ENCODE measurements at places on chromosomes 4 and X.

- no peak for DNase-seq
Measured at GRCh38 chr4:118680808-118681207, 4.4 kb upstream of the METTL14 start.

GRCh38 chr4:174040287-174040686, 243.2 kb downstream of the FBXO8 start:
- DNase-seq: no peak

DNA sequence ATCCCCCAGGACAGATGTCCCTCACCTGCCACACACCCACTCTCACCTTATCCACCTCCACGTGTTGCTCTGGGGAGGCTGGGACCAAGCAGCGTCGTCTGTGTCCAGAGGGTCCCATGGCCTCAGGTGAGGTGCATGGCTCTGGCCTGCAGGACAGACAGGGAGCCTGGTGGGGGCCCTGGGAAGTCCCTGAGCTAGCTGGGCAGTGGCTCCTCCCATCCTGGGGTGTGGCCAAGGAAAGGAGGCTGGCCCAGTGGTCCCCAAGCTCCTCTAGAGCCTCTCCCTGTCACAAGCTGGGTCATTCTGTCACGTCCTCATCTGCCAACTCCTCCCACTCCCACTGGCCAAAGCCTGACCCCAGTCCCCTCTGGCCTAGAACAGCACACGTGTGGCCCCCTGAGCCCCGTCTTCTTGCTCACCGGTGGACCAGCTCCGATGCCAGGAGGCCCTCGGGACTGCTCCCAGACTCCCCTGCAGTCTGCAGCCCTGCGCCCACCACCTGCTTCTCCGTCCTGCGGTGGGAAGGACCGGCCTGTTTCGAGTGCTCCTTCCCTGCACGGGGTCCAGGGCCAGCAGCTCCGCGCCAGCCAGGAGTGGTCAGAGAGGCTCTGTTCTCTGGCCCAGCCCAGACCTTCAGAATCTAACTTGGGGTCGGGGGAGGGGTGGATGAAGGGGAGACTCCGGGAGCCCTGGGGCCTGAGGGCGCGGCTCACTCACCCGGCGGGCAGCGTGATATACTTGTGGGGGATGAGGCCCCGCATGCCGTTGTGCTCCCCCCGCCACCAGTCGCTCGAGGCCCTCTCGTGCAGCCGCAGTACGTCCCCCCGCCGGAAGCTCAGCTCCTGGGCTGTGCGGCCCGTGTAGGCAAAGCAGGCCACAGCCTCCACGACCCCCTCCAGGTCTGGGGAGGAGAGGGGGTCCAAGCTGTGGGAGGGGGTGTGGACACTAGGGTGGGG, 4.8 kb downstream of the AVPR2 start:
- no peak for DNase-seq

- no peak for DNase-seq
Measured at GRCh38 chr4:101027721-101028120, 319.6 kb downstream of the PPP3CA start.

GRCh38 chr4:1964443-1964842, 44.3 kb downstream of the NELFA start:
- DNase-seq: no peak

- DNase-seq: no peak
Measured at GRCh38 chr4:93748373-93749291, 79.9 kb upstream of the ATOH1 start.

DNA sequence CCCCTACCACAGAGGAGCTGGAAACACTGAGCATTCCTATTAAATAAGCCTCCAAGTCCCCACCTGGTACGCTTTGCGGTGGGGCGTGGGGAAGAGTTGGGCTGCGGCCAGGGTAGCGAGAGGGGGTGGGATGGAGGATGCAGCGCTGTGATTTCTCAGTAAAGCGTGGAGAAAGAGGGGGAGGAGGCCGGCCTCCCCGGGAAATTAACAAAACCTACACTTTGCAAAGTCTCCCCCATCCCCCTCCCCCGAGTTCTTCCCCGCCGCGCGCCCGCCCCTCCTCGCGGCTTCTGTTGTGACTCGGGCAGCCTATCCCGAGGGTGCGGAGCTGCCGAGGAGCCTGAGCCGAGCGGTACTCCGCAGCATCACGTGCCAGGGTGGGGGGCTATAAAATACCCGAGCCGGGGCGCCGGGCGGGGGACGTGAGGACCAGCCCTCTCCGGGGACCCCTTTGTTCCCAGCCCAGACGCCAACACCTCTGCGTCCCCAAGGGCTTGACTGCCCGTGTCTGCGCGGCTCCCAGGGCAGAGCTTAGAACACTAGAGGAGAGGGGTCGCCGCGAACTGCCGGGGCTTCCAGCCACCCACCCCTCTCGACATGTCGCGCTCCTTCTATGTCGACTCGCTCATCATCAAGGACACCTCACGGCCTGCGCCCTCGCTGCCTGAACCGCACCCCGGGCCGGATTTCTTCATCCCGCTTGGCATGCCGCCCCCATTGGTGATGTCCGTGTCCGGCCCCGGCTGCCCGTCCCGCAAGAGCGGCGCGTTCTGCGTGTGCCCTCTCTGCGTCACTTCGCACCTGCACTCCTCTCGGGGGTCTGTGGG, at the start of gene GSX2:
Gene GSX2 (plus strand): TSS at position 416 of the 827 bp plus-strand sequence. CDS start 182 bp downstream, at position 598.
- no peak for DNase-seq

GRCh38 chr4:88189881-88190585, 31.6 kb upstream of the ABCG2 start:
- no peak for DNase-seq

DNA sequence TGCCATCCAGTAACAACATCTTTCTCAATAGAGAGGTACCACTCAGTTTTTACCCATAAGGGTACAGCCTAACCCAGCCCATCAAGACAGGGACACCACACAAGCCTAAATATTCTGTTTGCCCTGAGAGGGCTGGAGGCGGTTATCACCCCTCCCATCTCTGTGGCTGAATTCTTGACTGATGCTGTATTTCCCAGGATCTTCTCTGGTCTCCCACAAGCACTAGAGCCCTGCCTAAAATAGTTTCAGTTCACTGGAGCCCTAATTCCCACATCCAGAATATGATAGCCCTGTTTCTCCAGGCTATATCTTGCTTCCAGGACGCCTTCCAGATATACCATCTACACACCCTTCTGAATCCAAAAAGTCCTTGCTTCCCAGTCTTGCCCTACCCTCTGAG, 91.6 kb upstream of the NMU start:
- DNase-seq: no peak

- DNase-seq: no peak
Measured at GRCh38 chr4:128868758-128869157, 59.3 kb downstream of the JADE1 start.

GRCh38 chr4:83962492-83962891, 426.6 kb downstream of the GPAT3 start:
- DNase-seq: no peak

GRCh38 chr4:8391972-8392371, 48.6 kb downstream of the ACOX3 start:
- DNase-seq: peak; percentile 49

DNA sequence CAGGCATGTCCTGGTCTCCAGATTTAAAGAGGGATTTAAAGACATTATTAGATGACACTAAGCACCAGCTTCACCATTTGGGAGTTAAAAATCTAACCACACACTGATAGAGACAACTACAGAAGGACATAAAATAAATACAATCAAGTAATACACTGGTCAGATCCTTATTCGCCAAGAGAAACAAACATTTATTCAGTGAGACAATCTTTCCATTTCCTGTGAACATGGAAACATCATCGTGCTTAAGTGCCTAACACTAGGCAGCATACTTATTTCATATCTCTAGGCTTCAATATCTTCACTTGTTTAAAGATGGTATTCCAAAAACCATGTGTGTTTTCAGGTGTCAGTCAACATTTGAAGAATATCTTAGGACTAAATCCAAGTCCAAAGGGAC, 103.6 kb downstream of the AREG start:
- no peak for DNase-seq

GRCh38 chrX:97471071-97471470, 587.4 kb downstream of the RPA4 start:
- DNase-seq: no peak

DNA sequence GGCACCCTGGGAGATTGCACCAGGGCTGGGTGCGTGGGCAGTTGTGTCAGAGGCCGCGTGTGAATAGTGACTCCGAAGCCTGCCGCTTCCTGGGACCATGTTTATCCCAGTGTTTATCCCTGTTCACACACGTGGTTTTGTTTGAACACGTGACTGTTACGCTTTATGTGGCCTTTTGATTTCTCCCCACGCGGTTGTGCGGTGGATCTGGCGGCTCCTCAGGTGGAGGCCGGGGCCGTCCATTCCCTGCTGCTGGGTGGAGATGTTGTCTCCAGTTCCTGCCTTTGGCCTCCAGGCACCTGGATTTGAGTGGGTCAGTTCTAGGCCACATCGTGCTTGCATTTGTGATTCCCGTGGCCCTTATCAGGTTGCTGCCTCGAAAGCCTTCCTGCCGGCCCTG, 35.1 kb downstream of the NELFA start:
- DNase-seq: no peak

DNA sequence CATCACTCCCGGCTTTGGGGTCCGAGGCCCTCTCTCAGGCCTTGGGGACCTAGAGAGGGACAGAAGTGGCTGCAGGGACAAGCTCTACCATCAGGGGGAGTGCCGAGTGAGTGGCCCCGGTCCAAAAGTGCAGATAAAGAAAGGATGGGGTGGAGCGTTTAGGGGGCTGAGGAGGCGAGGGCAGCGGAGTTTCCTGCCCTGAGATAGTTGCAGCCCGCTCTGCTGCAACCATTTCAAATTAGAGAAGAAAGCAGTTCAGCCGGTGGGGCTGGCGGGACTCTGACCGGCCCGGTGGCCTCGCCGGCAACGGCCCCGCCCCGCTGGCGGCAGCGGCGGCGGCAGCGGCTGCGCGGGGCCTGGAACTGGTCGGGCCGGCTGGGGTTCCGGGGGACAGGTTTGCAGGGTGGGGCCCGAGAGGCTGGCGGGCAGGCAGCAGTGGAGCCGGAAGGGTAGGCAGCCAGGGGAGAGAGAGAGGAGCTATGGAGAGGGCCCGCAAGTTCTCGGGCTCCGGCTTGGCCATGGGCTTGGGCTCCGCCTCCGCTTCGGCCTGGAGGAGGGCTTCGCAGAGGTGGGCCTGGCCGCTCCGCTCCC, 7.6 kb downstream of the DLG3 start:
- DNase-seq: no peak

GRCh38 chr4:170428929-170429328, 339.2 kb upstream of the AADAT start:
- DNase-seq: no peak

GRCh38 chr4:13970349-13970748, 342.8 kb upstream of the BOD1L1 start:
- DNase-seq: no peak

- no peak for DNase-seq
Measured at GRCh38 chr4:172599554-172599953, 569.1 kb upstream of the GALNT7 start.
